ENCODE measurements at places on chromosomes 2 and 18.

DNA sequence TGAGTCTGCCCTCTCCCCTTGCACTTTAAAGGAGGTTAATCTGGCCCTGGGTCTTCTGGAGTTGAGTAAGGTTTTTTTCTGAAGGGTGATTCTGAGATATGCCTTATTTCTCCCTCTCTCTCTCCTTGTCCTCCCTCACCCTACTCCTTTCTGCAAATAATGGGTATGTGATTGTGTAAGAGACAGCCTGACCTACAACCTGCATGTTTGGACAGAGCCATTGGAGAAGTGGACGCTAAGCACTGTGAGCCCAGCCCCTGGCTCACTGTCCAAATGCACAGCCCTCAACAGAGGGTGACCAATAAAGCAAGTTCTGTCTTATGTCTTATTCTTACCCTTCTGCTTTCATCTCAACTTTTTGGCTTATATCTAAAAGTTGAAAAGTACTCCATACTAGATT lies 71.5 kb downstream of the SPP2 start:
- no peak for DNase-seq

DNA sequence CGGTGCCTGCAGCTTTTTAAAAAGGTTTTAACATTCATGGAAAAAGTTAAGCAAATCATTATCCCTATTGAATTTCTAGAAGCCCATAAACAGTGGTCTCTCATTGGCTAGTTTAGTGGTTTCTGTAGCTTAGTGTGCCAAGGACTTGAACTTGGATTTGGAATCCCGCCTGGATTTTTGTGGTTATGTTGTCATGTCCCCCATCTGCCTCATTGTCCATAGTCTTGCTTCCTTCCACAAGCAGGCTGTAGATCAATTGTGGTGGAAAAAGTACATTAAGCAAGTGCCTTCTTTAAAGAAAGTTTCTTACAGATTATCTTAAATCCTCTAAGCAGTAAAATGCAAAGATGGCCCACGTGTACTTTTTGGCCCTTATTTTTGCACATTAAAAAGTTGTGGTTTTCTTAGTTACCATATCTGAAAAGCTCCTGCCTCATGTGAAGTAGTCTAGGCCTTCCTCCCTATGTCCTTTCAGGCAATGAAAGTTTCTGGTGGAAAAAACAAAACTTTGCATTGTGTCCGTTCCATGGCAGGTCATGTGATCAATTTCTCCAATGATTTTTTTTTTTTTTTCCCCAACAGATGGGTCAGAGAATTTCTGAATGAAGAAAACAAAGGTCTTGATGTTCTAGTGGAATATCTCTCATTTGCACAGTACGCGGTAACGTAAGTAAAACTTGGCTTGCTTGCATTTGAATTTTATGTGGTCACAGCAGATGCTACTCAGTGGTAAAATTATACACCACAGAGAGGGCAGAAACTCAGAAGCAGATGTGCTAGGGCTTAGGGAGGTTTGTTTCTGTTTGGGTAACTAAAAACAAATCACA lies 158.9 kb downstream of the PRPF40A start:
- peak; percentile 91 for DNase-seq

DNA sequence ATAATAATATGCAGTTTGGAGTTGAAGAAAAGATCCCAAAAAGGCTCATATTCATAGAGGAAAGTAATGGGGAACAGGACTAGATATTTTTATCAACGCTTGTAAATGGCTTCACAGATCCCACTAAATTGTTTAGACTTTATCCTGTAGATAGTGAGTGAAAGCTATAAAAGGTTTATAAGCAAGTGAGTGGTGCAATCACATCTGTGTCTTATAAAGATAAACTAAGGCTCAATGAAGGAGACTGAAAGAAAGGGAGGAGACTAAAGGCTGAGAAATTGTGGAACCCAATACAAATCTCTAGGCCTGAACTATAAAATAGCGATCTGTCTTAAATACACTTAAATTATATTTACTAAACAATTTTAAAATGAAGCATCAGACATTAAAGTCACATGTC lies 7.7 kb downstream of the SP3 start:
- no peak for DNase-seq

DNA sequence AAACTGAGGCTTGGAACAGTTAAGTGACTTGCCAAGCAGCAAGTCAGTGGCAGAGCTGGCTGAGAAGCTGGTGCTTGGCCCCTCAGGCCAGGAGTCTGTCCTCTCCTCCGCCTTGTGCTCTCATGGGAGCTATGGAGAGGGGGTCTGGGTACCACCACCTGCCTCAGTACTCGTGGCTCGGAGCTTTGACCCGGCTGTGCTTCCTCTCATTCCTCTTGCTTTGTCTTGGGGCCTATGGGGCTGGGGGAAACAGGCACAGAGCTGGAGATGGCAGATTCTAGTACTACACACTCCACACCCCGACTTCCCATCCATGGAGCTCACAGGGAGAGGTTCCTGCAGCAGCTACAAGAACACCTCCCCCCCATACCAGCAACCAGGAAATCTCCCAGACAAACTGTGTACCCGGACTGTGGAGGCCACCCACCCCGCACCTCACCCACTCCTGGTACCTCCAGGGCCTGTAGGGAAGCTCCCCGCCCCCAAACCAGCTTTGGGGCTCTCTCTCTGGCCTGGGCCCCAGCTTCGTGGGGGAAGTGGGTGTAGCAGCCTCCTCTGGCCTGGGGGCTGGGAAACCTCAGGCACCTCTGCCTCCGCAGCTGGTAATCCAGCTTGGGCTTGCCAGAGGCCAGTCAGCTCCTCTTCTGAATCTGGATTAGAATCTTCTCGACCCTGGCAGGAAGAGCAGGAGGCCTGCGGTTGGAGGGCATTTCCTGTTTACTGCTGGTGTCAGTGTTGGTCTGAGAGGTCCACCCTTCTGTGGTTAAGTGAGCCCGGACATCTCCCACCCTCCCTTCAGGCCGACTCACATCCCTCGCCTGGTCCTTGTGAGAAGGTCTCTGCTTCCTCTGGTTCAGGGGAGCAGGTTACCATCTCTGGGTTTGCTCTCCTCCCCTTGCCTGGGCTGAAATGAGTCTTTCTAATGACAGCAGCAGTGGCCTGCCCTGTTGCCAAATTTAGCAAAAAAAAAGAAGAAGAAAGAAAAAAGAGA lies 22.3 kb upstream of the RHOB start:
- DNase-seq = peak; percentile 89

DNA sequence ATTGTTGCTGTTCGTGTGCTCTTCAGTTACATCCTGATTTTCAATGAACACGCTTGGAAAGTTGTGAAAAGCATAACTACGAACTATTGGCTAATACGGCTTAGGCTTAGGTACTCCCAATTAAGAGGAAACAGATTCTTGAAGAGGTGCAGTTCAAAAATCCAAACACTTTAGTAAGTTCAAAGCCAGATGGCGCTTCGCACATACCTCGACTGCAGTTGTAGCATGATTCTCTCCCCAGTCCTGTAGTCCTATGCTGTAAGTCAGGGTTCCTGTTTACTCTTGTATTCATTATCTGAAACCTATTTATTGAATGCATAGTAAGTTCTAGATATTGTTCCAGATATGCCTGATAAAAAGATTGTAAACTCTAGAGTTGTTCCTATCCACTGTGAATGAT lies 165.2 kb downstream of the TRIB2 start:
- no peak for DNase-seq
